ENCODE measurements at places on chromosomes 5 and 9. TPM values are rescaled to one million over a fixed set of nuclear protein-coding genes. Genes with fewer than 3 reads are reported as not detected.

CLK4 gene
- total RNA-seq: 32.0 TPM

SV2C gene
- not detected for total RNA-seq

ADAMTS13 gene
- 0.53 TPM for total RNA-seq

BNC2 gene
- 16.8 TPM for total RNA-seq

ZNF883 gene
- 2.6 TPM for total RNA-seq

CER1 gene
- total RNA-seq: not detected
